ENCODE measurements at places on chromosomes 6 and 20. TPM values are rescaled to one million over a fixed set of nuclear protein-coding genes. Genes with fewer than 3 reads are reported as not detected.

GRCh38 chr6:106397431-106397830 lies 36.9 kb downstream of the CRYBG1 start:
- no peak for DNase-seq
- H3K36me3 ChIP-seq, result no peaks in the 10 kb centered on the region
- H3K27ac ChIP-seq, result no peak overlapping the region
- no peaks in the 10 kb centered on the region for H3K4me1 ChIP-seq
- peaks cover 4% of the 10 kb centered on the region for H3K27me3 ChIP-seq
- H3K4me3 ChIP-seq, result no peak overlapping the region

DNA sequence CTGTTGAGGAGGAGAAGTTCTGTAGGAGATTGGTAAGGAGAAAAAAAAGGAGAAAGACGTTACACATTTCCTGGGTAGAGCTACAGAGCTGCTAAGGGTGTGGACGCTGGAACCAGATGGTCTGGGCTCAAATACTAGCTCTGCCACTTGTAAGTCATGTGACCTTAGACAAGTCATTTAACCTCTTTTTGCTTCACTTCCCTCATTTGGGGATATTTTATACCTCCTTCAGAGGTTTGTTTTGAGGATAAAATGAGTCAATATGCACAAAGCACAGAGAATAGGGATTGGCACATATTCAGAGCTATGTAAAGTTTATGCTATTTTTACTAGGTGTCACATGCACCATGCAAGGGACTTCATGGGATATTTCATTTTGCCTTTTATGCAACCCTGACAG lies 708.8 kb downstream of the DHX35 start:
- H3K4me3 ChIP-seq, result no peak overlapping the region
- H3K27me3 ChIP-seq, result no peaks in the 10 kb centered on the region
- H3K36me3 ChIP-seq, result no peaks in the 10 kb centered on the region

DNA sequence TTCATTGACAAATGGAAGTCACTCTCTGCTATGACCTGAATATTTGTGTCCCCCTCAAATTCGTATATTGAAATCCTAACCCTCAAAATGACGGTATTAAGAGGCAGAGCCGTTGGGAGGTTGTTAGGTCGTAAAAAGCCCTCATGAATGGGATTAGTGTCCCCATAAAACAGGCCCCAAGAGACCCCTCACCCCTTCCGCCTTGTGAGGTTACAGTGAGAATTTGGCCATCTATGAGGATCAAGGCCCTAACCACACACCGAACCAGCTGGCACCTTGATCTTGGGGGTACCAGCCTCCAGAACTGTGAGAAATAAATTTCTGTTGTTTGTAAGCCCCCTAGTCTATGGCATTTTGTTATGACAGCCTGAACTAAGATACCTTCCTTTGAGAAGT lies 52.5 kb upstream of the SLC22A16 start:
- DNase-seq, result no peak
- no peak overlapping the region for H3K4me3 ChIP-seq
- H3K27me3 ChIP-seq, result no peaks in the 10 kb centered on the region
- H3K36me3 ChIP-seq, result no peaks in the 10 kb centered on the region

The DEFB124 gene
- not detected for total RNA-seq
